ENCODE measurements at places on chromosomes 7 and 10.

GRCh38 chr10:16384021-16384420 is 52.8 kb upstream of the PTER start:
- no peak for DNase-seq

- DNase-seq: no peak
Measured at GRCh38 chr10:112649822-112650152, 202.8 kb downstream of the VTI1A start.

DNA sequence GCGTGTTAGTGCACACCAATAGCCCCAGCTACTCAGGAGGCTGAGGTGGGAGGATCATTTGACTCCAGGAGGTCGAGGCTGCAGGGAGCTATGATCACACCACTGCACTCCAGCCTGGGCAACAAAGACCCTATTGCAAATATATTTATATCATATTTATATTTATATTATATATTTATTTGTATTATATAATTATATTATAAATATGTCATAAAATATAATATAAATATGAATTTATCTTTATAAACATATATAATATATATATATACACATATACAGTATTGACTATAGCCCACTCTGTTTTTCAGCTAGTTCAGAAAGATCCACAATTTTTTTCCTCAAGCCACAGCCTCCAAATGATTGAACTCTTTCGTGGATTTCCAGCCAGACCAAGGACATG is 45.3 kb upstream of the MYL10 start:
- no peak for DNase-seq

DNA sequence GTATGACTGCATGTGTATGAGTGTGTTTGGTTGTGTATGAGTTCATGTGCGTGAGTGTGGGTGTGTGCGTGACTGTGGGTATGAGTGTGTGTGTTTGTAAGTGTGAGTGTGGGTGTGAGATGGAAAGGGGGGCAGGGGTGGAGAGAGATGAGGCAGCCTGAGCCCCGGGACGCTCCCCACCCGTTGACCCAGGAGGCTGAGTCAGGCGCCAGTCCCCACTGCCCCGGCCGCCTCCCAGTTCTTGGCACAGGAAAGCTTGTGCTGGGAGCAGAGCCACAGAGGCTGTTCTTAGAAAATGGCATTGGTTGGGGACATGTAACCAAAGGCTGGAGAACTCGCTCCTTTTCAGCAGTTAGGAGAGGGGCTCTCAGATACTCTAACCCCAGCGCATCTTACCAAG is 27.8 kb upstream of the NUB1 start:
- DNase-seq: no peak

- no peak for DNase-seq
Measured at GRCh38 chr7:157318015-157318706, 18.6 kb upstream of the DNAJB6 start.

GRCh38 chr10:79442171-79443040 is 3.0 kb downstream of the ZCCHC24 start:
- no peak for DNase-seq

DNA sequence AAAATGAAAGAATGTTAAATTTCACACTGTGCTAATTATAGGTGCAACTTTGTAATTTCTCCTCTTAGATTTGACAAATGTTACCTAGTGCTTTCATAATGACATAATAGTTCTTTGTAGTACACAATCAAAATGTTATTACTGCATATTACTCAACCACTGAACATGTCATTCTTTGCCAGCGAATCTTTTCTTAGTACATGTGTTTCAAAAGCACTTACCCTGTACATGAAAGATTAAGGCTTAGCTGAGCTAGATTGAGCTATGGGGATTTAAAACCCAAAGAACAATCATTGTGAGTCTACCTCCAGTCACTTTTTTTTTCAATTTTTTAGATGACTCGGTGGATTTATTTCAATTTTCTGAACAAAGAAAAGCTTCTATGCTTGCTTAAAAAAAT is 123.5 kb upstream of the FERD3L start:
- no peak for DNase-seq

DNA sequence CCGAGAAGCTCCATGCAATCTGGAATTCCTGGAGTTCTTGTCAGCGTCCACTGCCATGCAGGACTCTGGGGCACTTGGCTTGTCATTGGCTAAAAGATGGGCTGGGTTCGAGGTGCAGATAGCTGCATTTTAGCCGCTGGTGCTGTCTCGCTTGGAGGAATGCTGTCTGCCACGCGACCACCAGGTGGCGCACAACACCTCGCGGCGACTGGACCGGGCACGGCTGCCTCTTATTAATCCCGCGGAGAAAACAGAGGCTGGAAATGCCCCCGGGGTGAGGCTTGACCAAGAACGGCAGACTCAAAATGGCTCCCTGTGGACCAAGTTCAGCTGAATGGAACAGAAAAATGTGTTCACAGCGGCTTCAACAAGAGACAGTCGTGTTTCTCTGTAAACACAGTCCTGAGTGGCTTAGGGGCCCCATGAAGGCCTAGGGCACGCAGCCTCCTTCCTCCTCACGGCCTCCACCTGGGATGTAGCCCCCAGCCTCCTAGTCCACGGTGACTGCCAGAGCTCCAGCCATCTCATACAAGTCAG is 46.2 kb downstream of the AOC1 start:
- peak; percentile 87 for DNase-seq

DNA sequence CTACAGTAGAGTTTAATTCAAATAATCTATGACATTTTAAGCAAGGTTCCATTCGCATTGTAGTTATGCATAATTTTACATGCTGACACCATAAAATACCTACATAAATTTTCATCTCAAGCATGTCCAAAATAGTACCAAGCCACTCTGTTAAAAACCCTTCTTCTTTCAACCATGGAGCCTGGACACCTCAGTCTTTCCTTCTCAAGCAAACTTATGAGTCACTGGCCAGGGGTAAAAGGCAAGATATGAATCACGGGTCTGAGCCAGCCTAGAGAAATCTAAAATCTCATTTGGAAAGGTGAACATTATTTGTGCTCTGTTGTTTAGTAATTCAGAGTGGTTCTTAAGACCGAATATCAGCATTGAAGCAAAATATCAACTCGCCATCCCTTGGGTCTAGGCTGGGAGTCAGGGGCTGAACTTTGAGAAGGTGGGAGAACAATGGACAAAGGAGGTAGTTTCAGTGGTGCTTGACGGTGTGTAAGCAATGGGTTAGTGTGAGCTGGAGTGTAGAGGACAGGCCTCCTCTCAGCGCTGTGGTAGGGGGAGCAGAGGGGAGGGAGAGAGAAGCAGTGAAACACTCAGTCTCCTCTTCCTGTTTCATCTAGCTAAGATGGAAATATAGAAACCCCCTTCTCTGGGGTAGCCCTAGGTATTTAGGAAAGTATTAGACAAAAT is 19.1 kb upstream of the GPAM start:
- no peak for DNase-seq

DNA sequence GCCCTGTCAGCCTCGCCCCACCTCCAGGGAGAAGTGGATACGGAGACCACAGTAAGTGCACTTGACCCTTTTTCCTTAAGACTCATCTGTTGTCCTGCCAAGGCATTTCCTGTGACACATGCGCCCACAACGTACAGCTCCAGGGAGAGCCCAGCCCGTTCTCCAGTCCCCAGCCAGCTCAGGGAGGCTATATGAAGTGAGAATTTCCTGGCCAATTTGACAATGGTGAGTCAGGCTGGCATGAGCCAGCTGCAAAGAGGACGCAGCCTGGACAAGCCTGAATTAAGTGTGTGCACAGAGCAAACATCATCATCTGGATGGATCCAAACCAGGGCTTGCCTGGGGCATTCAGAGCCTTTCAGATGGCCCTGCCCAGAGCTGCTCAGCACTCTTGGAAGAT is 244.8 kb downstream of the KCNMA1 start:
- no peak for DNase-seq

DNA sequence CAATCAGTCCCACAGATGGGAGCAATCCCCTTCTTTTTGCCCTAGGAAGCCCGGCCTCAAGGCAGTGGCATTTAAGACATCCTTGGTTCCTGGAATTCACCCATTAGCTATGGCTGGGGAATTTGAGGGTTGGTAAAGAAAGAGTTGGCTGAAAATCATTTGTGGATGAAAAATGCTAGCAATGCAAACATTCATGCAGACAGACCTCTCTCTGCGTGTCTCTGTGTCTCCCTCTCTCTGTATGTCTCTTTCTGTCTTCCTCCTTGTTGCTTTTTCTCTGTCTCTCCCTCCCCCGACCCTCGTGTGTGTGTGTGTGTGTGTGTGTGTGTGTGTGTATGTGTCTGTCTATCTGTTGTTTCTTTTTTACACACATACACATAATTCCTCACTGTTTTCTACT is 19.4 kb downstream of the LDB3 start:
- DNase-seq: no peak

DNA sequence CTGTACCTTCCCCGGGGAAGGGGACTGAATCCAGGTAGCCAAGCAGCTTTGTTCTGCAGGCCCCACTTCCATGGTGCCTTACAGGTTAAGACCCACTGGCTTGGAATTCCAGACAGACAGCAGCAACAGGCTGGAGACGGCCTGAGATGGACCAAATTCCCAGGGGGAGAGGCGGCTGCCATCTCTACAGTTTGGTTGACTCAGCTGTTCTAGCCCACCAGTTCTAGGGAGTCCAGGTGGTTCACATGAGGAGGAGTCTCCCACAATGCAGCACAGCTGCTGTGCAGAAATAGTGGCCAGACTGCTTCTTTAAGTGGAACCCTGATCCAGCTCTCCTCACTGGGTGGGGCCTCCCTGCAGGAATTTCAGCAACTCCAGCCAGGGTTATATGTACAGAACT is 74.1 kb downstream of the C10orf67 start:
- no peak for DNase-seq

DNA sequence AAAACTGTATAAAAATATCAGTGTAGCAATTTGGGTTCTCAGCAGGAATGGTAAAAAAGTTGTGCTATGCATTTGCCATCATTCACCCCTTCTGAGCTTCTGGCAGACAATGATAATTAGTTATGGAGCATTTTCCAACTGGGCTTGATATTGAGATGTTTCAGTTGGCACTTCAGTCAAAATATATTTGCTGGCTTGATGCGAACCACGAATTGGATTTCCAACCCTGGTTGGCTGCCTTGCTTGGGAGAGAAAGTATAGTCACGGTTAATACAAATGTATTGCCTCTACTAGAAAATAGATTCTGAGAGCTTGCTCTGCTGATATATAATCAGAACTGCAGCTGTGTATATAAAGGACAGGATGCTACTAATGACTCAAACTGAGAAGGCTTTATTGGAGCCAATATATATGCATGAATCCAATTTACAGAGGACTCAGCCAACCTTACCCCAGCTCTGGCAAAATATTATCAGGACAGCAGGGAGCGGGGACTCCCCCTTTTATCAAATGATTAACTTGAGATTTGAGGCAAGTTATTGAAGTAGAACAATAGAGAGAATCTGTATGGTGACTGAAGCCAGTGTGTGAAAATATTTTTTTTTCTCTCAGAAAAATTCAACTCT is 219.8 kb upstream of the SMIM30 start:
- no peak for DNase-seq

GRCh38 chr7:127803626-127804025 is 151.6 kb downstream of the SND1 start:
- DNase-seq: no peak

DNA sequence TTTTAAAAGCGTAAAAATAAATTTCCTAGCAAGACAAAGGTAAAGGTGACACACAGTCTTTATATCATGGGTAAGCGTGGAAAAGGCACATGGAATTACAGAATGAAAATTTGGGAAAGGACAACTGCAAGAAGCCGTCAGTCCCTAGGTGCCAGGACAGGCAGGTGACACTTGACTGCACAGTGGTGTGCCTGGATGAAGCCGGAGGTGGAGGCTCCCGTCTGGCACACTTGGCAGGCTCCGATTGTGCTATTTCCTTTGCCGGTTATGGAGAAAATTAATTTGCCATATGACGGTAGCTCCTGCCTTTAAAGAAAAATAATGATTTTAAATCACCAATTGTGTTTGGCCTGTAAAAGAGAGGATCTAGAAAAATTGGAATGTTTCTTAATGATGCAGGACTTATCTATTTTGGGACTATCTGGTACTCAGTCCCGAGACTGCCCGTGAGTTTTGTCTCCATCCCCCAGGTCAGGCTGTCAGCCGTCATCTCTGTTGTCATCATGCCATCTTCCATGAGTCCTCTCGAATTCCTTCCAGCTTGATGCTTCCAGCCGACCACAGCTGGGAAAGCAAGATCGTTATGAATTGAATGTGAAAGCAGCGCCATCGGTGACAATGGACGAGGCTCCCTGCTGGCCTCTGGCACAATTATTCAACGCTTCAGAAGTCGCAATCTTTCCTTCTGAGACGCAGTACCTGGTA is 56.2 kb upstream of the MGMT start:
- peak; percentile 8 for DNase-seq

DNA sequence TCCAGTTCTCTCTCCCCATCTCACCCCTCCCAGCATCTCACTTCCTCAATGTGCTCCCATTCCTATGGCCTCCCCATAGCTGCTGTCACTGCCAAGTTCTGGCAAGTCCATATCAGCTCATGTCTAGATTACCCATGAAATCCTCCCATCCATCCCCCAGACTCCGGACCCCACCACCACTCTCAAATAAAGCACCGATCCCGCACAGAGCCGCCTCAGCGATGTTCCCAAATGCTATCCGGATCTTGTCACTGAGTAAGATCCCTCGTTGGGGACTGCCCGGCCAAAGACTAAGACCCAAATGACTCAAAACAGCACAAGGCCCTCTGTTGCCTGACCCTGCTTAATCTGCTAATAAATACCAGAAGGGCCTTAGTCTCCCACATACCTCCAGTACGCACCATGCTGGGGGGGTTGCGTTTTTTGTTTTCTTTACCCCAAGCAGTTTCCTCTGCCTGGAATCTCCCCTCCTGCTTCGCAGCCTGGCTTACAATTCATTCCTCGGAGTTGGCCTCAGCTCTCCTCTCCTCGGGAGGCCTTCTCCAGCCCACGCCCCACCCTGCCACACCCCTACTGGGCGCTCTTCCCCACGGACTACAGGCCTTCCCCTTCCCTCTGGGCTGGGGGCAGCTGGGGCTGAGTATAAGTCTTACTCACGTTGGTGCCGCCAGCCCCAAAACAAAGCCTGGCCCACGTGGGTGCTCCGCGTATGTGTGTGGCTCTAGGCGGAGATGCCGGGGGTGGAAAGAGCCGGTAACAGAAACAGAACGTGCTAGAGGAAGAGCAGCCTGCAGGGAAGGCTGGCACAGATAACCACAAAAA is 1.8 kb upstream of the DUSP5 start:
- DNase-seq: no peak

DNA sequence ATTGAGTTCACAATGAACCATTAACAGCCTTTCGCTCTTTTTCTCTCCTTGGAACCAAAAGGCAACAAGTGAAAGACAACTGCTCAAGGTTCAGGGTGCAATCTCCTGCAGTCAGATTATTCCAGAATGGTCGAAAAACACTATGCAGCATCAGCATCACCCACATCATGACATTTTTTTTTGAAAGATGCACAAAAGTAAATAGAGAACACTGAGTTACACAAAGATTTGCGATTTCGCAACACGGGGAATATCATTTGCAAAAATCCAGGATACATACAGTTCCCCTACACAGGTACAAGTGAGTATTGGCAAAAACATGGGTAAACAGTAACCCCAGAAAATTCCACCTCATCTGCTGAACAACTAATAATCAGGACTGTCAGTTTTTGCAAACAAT is 611.5 kb downstream of the KCNMA1 start:
- DNase-seq: no peak

DNA sequence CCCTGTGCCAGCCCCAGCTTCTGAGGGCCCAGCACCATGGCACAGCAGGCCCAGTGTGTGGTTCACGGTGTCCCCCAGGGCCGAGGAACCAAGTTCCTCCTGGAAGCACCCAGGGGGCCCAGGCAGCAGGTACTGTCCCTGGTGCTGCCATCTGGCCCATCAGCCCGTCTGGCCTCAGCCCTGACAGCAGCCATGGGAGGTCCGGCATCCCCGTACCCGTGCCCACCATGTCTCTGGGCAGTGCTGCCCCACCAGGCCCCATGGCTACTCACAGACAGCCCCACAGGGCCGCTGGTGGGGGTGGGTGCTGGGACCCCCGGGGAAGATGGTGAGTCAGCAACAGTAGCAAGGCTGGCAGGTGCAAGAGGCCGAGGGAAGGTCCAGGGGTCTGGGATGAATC is 32.8 kb downstream of the STK32C start:
- DNase-seq: no peak
